ENCODE measurements at places on chromosomes 1 and 21. TPM values are rescaled to one million over a fixed set of nuclear protein-coding genes. Genes with fewer than 3 reads are reported as not detected.

The MAEL gene
- total RNA-seq: not detected

DNA sequence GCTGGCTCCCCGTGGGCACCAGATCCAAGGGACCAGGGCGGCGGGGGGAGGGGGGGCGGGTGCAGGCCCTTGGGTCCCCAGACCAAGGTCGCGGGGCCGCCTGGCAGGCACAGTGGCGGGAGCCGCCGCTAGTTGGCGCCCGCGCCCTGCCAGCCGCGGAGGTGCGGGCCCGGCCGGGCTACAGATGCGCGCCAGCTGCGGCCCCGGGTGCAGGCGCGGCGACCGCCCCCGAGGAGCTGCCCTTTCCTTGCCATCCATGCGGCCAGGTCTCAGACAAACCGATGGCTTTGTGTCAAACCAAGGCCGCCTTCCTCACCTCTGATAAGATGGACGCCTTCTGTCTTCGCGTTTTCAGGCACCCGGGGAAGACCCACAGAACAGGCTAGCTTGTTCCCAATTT, 2.2 kb upstream of the RUNX3 start:
- DNase-seq: peak; percentile 80

- DNase-seq: no peak
These were observed 69.8 kb downstream of the TNR start for GRCh38 chr1:175673371-175674150.

GRCh38 chr1:224565186-224565585, 50.9 kb upstream of the CNIH3 start:
- no peak for DNase-seq

- DNase-seq: no peak
These were observed 384.4 kb upstream of the CAMK1G start for GRCh38 chr1:209198961-209199750.

DNA sequence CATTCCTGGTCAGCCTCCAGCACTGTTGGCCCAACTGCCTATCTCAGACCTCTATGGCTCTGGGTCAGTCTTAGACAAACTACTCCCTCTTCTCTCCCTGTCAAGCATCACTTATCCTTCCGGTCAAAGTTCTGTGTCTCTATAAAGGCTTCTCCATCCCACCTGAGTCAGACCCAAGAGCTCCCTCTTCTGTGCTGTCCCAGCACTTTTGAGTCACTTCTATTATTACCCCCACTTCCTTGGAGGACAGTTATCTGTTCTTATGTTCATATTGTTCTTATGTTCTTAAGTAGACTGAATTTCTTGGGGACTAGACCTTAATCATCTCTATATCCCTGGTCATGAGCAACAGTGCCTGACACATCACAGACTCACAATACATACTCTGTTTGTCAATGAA, 29.2 kb upstream of the IL10 start:
- no peak for DNase-seq

DNA sequence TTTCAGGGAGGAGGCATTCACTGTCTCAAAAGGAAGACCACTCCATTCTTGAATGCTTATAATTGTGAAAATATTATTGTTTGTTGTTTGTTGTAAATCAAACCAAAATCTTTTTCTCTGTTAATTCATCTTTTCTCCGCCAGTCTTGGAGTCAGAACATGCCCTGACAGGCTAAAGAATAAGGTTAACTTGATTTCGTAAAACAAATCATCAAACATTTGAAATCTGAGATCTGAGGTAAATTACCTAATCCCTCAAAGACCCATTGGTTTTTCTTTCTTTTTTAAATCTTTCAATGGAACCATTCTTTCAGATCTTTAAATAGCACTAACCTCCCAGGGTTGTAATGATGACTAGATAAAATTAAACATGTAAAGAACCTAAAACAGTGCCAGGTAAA, 430.1 kb upstream of the PTBP2 start:
- DNase-seq: no peak

The CADM3 gene
- not detected for total RNA-seq

DNA sequence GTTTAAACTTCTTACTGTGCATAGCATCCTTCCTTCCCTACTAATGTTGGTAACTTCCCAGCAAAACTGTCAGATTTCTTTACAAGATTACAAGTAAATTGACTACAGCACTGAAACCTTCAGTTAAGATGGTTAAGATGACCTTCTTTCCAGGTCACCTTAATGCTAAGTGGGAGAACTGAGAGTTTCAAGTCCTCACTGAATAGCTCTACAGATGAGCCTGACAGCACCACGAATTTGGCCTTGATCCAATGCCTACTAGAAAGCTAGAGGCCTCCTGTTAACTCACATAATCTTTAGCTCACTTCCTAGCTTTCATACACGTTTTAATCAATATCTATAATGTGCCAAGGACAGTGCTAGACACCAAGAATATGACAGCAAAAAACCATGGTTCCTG, 276.0 kb upstream of the PLD5 start:
- no peak for DNase-seq

- no peak for DNase-seq
These were observed 10.1 kb upstream of the CITED4 start for GRCh38 chr1:40872276-40872675.

- DNase-seq: no peak
These were observed 117.1 kb upstream of the IPO9 start for GRCh38 chr1:201711811-201712210.

The CXADR gene
- 0.54 TPM for total RNA-seq

GRCh38 chr1:61007534-61008364, 74.6 kb upstream of the NFIA start:
- DNase-seq: no peak

- DNase-seq: no peak
These were observed 21.1 kb downstream of the ESRRG start for GRCh38 chr1:216702170-216702569.

The ADGRB2 gene
- 1.1 TPM for total RNA-seq

GRCh38 chr1:31814041-31814511, 1.7 kb downstream of the SPOCD1 start:
- no peak for DNase-seq

The SHE gene
- total RNA-seq: not detected

- DNase-seq: no peak
These were observed 158.8 kb upstream of the NFIA start for GRCh38 chr1:60923389-60924087.

GRCh38 chr1:150761801-150762200, 3.8 kb downstream of the CTSS start:
- DNase-seq: no peak

The CFAP141 gene
- not detected for total RNA-seq

The PLA2G2F gene
- not detected for total RNA-seq

DNA sequence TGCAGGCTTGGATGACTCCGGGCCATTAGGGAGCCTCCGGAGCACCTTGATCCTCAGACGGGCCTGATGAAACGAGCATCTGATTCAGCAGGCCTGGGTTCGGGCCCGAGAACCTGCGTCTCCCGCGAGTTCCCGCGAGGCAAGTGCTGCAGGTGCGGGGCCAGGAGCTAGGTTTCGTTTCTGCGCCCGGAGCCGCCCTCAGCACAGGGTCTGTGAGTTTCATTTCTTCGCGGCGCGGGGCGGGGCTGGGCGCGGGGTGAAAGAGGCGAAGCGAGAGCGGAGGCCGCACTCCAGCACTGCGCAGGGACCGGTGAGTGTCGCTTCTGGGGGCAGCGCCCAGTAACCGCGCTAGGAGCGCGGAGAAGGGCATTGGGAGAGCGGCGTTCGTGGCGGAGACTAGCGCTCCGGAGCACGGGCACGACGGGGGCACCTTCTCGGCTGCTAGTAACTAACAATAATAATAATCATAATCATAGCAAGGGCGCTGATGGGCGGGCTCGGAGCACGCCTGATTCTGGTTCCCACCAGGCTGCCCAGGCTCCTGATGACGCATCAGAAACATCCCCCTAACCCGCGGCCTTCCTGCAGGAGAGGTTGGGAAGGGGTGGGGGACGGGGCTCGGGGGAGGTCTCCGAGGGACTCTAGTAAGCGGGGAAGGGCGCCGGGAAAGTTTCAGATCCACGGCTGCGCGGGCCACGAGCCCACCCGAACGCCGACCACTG, at the start of gene MX1:
Gene MX1, plus strand, starts transcription at position 286 of the 722 bp plus-strand sequence. CDS start 5,832 bp downstream, outside the sequence.
- DNase-seq: peak; percentile 94

DNA sequence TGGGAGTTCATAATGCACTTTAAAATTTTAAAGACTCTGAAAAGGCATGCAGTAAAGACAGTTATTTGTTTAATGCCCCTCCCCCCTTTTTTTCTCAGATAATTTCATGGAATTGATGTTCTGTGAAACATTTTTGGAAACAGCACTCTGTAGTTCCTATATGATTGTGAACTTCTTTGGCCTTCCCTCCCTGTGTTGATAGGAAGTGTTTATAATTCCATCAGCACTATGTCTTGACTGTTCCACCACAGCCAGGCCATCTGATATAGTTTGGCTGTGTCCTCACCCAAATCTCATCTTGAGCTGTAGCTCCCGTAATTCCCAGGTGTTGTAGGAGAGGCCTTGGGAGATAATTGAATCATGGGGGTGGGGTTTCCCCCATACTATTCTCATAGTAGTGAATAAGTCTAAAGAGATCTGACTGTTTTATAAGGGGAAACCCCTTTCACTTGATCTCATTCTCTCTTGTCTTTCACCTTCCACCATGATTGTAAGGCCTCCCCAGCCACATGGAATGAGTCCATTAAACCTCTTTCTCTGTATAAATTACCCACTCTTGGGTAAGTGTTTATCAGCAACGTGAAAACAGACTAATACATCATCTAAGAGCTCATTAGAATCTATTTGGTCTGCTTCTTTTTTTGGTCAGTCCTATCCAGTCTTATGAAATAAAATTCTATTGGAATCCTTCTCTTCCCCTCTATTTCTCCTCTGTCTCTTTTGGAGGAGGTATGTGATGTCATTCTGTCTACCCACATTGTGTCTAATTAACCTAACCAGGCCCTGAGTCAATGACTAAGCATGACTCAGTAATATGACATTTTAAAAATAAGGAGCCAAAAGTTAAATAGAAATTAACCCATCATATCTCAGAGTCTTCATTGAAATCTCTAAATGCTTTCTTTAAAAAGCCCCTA, 8.9 kb downstream of the CCDC185 start:
- no peak for DNase-seq

The IGSF3 gene
- total RNA-seq: 1.4 TPM

GRCh38 chr1:67213164-67213563, 46.9 kb downstream of the IL23R start:
- no peak for DNase-seq

DNA sequence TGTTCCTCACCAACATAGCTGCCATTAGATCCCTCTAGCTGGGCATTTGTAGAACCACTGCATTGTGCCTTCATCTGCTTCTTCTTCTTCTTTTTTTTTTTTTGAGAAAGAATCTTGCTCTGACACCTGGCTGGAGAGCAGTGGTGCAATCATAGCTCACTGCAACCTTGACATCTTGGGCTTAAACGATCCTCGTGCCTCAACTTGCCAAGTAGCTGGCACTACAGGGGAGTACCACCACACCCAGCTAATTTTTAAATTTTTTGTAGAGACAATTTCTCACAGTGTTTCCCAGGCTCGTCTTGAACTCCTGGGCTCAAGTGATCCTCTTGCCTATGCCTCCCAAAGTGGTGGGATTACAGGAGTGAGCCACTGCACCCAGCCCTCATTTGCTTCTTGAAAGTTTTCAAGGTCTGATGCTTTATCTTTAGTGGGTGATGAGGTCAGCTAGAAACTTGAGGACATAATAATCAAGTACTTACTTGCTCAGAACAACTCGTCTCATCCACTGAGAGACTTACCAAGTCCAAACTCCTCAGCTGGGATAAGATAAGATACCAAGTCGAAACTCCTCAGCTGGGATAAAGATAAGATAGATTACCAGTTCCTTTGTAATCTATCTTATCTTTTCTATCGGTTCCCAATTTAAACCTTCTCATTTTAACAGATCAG, 71.5 kb downstream of the MACF1 start:
- DNase-seq: no peak

The TSPAN2 gene
- total RNA-seq: 0.43 TPM

The LCE1D gene
- total RNA-seq: not detected

DNA sequence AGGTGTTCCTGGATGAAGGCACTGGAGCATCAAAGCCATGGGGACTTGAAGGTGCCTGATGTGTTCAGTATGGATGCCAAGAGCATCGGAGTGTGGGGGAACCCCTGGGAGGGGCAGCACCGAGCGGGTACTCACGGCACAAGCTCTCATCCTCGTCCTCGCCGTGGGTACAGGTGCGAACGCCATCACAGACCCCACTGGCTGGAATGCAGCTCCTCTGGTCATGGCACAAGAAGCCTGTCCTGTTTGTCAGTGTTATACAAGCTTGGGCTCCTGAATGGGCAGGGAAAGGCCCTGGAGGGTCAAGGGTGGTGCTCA, 6.0 kb downstream of the LDLRAD1 start:
- no peak for DNase-seq

The C8A gene
- not detected for total RNA-seq

DNA sequence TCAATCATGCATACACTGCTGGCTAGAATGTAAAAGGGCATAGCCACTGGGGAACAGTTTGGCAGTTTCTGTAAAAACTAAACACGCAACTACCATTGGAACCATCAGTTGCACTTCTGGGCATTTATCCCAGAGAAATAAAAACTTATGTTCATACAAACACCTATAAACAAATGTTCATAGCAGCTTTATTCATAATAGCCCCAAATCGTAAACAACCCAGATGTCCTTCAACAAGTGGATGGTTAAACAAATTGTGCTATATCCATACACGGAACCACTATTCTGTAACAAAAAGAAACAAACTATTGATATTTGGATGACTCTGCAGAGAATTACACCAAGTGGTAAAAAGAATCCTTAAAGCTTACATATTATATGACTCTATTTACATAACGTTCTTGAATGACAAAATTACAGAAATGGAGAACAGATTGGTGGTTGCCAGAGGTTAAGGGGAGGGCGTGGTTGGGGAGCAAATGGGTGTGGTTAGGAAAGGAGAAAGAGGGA, 22.8 kb downstream of the LACTBL1 start:
- no peak for DNase-seq

GRCh38 chr1:34441259-34442069, 264.8 kb downstream of the C1orf94 start:
- DNase-seq: no peak

- DNase-seq: no peak
These were observed 17.4 kb upstream of the DPYD start for GRCh38 chr1:97938285-97938642.

- no peak for DNase-seq
These were observed 151.4 kb downstream of the TGFB2 start for GRCh38 chr1:218496561-218496960.

GRCh38 chr1:234845097-234845660, 235.2 kb upstream of the IRF2BP2 start:
- no peak for DNase-seq

- no peak for DNase-seq
These were observed 243.1 kb downstream of the LTN1 start for GRCh38 chr21:28749536-28749935.
